Osteocyte (in vitro differentiated cells): ENCODE measurements at places on chromosomes 6 and 20. TPM values are rescaled to one million over a fixed set of nuclear protein-coding genes. Genes with fewer than 3 reads are reported as not detected.

Gene RAB5IF
- total RNA-seq = 65.2 and 69.4 TPM in 2 replicates

Gene PGC
- total RNA-seq = not detected in 2 replicates

Gene MYBL2
- total RNA-seq = 14.7 and 16.1 TPM in 2 replicates

Gene LATS1
- total RNA-seq = 33.8 and 33.9 TPM in 2 replicates

Gene BANF2
- not detected in 2 replicates for total RNA-seq

Gene SOX4
- total RNA-seq = 110 and 118 TPM in 2 replicates

Gene SUPT3H
- total RNA-seq = 13.2 and 15.1 TPM in 2 replicates

Gene TUBB1
- total RNA-seq = not detected in 2 replicates

Gene SIM1
- total RNA-seq = 1.6 and 2.6 TPM in 2 replicates

GRCh38 chr6:163941624-163941976 lies 527.1 kb downstream of the QKI start:
- H3K4me3 ChIP-seq = no peak overlapping the region
- H3K27me3 ChIP-seq = no peaks in the 10 kb centered on the region

- DNase-seq = no peak
- peaks cover 6% of the 10 kb centered on the region for H3K4me1 ChIP-seq
- no peak overlapping the region for H3K27ac ChIP-seq
Measured at GRCh38 chr6:137724018-137724403, 143.0 kb upstream of the TNFAIP3 start.

- DNase-seq = peak; percentile 64
- peaks cover 5% of the 10 kb centered on the region for H3K36me3 ChIP-seq
- no peak overlapping the region for H3K4me3 ChIP-seq
- no peak overlapping the region for H3K27ac ChIP-seq
- H3K4me1 ChIP-seq = peaks cover 8% of the 10 kb centered on the region
Measured at GRCh38 chr20:1330075-1330830, 1.3 kb upstream of the SDCBP2 start.

GRCh38 chr20:57395111-57395966 lies 4.1 kb downstream of the RBM38 start:
- peak overlapping the region; percentile 44 for H3K27ac ChIP-seq
- no peaks in the 10 kb centered on the region for H3K27me3 ChIP-seq
- H3K36me3 ChIP-seq = peaks cover 16% of the 10 kb centered on the region

DNA sequence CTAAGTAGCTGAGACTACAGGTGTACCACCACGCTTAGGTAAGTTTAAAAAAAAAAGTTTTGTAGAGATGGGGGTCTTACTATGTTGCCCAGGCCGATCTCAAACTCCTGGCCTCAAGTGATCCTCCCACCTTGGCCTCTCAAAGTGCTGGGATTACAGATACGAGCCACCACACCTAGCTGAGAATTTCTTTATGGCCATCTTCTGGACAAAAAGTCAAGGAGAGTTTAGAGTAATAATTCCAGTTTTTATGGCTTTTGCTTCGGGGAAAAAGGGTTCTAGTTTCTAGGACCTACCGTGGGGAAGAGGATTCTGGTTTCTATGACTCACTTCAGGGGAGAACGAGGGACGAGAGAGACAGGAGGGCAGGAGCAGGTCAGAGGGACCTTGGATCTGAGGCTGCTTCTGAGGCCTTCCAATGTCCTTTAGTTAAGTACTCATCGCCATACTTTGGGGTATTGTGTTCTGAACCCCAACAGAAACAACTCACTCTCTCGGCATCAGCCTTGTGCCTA lies 69.3 kb upstream of the IER3 start:
- H3K4me1 ChIP-seq = peaks cover 30% of the 10 kb centered on the region
- no peaks in the 10 kb centered on the region for H3K36me3 ChIP-seq
- no peaks in the 10 kb centered on the region for H3K27me3 ChIP-seq
- DNase-seq = no peak
- H3K27ac ChIP-seq = peak overlapping the region; percentile 87

- no peak overlapping the region for H3K27ac ChIP-seq
- peaks cover 37% of the 10 kb centered on the region for H3K4me1 ChIP-seq
- no peak overlapping the region for H3K4me3 ChIP-seq
- H3K27me3 ChIP-seq = no peaks in the 10 kb centered on the region
Measured at GRCh38 chr6:22073516-22074198, 223.2 kb downstream of the PRL start.

DNA sequence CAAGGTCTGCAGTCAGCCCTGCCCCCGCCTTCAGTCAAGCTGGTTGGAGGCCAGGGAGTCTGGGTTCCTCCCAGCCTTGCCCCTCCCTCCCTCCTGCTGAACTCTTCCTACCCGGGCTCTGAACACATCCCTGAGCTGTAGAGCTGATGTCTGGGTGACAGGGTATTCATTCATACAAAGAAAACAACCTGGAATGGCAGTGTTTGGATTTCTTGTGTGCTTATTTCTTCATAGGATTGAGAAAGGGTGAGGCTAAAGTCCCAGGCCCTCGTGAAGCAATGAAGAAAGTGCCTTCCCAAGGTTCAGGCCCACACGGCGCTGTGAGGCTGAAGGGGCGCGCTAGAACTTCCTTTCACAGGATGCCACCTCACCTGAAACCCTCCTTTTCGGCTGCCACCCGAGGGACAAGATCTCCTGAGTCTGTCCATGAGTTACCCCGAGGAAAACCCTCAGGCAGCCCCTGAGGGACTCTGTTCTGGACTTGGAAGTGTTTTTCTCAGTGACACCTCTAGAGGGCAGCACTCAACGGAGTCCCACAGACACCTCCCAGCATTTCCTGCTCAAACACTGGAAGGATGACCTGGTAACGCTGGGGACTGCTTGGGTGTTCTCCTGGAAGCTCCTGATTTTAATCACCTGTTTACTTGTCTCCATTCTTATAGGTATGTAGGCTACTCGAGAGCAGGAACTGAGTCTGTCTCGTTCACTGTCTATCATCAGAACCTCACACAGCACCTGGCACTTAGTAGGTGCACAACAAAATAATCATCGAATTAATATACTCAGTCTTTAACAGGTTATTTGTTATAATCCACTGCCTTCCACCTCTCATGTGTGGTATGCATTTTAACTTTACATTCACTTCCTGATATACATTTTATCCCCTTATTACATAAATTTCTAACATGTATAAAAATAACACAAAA lies 11.8 kb upstream of the GSTA1 start:
- no peaks in the 10 kb centered on the region for H3K4me1 ChIP-seq
- no peak overlapping the region for H3K4me3 ChIP-seq
- no peaks in the 10 kb centered on the region for H3K36me3 ChIP-seq
- H3K27me3 ChIP-seq = peaks cover under 1% of the 10 kb centered on the region
- H3K27ac ChIP-seq = no peak overlapping the region
- DNase-seq = no peak

GRCh38 chr20:517221-517620 lies 26.4 kb downstream of the CSNK2A1 start:
- peaks cover 33% of the 10 kb centered on the region for H3K36me3 ChIP-seq
- H3K4me1 ChIP-seq = peaks cover 13% of the 10 kb centered on the region
- H3K27ac ChIP-seq = peak overlapping the region; percentile 1
- DNase-seq = no peak

GRCh38 chr6:8219352-8219943 lies 117.1 kb upstream of the EEF1E1 start:
- DNase-seq = no peak
- no peak overlapping the region for H3K4me3 ChIP-seq
- H3K4me1 ChIP-seq = peaks cover 5% of the 10 kb centered on the region
- no peaks in the 10 kb centered on the region for H3K36me3 ChIP-seq
- H3K27ac ChIP-seq = no peak overlapping the region

DNA sequence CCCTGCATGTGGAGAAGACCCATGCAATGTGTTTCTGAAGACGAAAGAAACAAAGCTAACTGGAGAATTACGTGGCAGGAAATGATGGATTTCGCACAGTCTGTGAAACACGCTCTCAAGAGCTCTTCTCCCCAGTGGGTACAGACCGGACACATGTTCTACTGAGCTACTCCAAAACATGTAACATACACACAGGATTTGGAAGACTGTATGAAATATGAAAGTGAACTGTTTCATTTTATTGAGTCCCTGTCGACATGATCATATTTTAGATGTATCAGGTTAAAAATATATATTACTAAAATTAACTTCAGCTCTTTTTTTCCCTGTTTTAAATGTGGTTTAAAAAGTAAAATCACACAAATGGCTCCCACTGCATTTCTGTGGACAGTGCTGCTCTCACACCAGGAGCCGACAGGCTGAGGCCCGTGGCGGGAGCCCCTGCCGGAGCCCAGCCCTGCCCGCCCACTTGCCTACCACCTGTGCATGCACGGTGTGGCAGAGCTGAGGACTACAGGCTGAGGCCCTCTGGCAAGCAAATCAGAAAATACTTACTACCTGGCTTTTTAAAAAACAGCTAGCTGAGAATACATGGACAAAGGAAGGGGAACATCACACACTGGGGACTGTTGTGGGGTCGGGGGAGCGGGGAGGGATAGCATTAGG lies 58.9 kb upstream of the NXT1 start:
- DNase-seq = no peak
- H3K27ac ChIP-seq = no peak overlapping the region
- no peak overlapping the region for H3K4me3 ChIP-seq
- peaks cover 33% of the 10 kb centered on the region for H3K27me3 ChIP-seq
- no peaks in the 10 kb centered on the region for H3K36me3 ChIP-seq
- H3K4me1 ChIP-seq = peaks cover 4% of the 10 kb centered on the region

GRCh38 chr6:53312355-53312754 lies 36.4 kb downstream of the ELOVL5 start:
- H3K36me3 ChIP-seq = no peaks in the 10 kb centered on the region
- H3K4me3 ChIP-seq = no peak overlapping the region
- H3K4me1 ChIP-seq = peaks cover 75% of the 10 kb centered on the region

DNA sequence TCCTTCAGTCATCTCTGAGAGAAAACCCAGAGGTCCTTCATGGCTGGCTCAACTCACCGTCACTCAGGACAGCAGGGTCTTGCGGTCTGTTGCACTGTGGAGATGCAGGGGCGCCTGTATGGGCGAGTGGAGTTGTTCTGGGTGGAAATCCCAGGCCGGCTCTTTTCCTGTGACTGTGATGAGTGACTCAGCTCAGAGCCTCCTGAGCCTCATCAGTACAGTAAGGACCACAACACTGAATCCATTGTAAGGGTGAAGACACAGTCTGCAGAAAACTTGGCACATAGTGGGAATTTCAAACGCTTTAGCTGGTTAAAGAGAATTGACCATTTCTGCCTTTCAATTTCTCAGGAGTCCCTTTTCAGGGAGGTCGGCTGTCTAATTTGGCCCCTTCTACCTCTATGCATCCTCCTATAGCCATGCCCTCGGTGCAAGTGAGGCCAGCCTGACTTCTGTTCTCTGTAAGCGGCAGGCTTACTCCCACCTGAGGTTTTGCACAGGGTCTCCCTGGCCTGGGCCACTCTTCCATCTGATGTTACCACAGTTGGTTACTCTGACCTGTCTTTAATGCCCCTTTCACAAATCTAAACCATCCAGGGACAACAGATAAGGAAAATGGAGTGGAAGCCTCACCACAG lies 35.5 kb upstream of the TBXT start:
- DNase-seq = peak; percentile 48
- no peaks in the 10 kb centered on the region for H3K4me1 ChIP-seq
- no peak overlapping the region for H3K27ac ChIP-seq
- H3K27me3 ChIP-seq = peaks cover 4% of the 10 kb centered on the region
- H3K36me3 ChIP-seq = no peaks in the 10 kb centered on the region
- no peak overlapping the region for H3K4me3 ChIP-seq

DNA sequence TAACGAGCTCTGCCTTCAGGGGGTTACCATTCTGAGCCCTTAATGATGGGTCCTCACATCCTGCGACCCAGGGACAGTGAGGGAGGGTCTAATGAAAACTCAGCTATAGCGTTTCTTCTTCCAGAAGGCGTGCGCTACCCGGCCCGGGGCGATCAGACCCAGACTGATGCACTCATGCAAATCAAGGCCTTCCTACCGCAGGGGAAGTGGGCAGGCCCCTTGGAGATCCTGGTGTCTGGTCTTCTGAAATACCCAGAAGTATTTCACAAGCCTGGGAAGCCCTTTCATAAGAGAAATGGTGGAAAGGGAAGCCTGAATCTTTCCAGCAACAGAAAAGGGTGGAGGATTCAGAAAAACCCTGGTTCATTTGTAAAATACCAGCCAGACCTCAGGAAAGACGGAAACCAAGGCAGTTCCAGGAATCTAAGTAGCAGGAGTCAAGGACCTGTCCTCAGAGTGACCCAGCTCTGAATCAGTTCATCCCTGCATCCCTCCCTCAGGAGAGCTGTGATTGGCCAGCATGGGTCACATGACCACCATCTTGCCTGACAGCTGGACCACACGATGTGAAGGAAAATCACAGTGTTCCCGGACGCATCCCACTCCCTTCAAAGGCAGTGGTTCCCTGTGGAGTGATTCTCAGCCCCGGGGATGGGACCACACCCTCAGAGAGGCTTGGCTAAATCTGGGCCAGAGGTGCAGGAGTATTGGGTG lies 12.7 kb downstream of the BFSP1 start:
- no peaks in the 10 kb centered on the region for H3K27me3 ChIP-seq
- H3K27ac ChIP-seq = no peak overlapping the region
- no peaks in the 10 kb centered on the region for H3K36me3 ChIP-seq
- no peak overlapping the region for H3K4me3 ChIP-seq
- no peak for DNase-seq
